Naive thymus-derived CD8-positive, alpha-beta T cell (primary cell): ENCODE measurements at places on chromosomes 1 and 21. TPM values are rescaled to one million over a fixed set of nuclear protein-coding genes. Genes with fewer than 3 reads are reported as not detected.

EPS8L3 gene
- not detected for total RNA-seq

ACTN2 gene
- not detected for total RNA-seq

GRCh38 chr1:218412171-218412570 lies 67.0 kb downstream of the TGFB2 start:
- H3K27me3 ChIP-seq, result no peaks in the 10 kb centered on the region
- H3K4me1 ChIP-seq, result no peaks in the 10 kb centered on the region
- no peak for DNase-seq
- H3K27ac ChIP-seq, result no peak overlapping the region
- no peak overlapping the region for H3K4me3 ChIP-seq
- no peaks in the 10 kb centered on the region for H3K36me3 ChIP-seq

DNA sequence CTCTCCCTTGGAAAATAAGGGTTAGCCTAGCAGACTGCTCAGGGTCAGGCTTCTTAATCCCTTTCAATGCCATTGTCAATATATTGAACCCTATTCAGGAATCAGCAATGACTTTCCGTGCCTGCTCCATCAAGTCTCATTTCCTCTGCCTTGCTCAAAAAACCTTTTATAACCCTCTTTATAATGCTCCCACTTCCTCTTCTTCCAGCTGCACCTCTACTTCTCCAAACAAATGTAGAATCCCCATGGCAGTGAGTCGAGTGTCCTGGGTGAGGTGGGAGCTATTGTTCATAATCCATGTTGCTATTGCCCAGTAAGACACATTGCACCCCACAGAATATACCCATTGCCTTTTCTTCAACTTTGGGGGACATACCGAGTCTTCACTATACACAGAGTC lies 58.6 kb downstream of the OLIG1 start:
- no peak for DNase-seq
- no peaks in the 10 kb centered on the region for H3K36me3 ChIP-seq
- no peak overlapping the region for H3K4me3 ChIP-seq
- H3K27ac ChIP-seq, result no peak overlapping the region
- H3K4me1 ChIP-seq, result no peaks in the 10 kb centered on the region
- H3K27me3 ChIP-seq, result peaks cover 28% of the 10 kb centered on the region

- peak overlapping the region; percentile 96 for H3K27ac ChIP-seq
- H3K4me1 ChIP-seq, result peaks cover 39% of the 10 kb centered on the region
- H3K36me3 ChIP-seq, result no peaks in the 10 kb centered on the region
- H3K27me3 ChIP-seq, result no peaks in the 10 kb centered on the region
- DNase-seq, result no peak
- peak overlapping the region; percentile 81 for H3K4me3 ChIP-seq
Measured at GRCh38 chr21:35227786-35228185, 178.7 kb upstream of the RUNX1 start.

DNA sequence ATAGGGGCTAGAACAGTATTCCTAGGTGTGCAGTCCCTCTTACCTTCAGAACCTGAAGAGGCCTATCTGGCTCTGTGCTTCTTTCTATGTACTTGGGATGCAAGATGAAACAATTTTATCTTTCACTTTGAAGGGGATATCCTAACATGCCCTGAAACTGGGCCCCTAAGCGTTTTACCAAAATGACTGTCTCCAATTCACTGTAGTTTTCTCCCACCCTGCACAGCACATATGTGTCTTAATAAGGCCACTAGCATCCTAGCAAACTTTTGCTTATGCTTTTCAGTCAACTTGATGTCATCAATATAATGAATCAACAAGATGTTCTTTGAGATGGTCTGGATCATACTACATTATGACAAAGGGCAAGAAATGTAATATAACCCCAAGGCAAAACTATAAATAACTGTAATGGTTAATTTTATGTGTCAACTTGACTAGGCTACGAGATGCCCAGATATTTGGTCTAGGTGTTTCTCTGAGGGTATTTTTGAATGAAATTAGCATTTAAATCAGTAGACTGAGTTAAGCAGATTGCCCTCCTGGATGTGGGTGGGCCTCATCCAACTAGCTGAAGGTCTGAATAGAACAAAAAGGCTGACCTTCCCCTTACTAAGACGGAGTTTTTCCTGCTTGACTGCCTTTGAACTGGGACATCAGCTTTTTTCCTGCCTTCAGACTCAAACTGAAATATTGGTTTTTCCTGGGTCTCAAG lies 9.2 kb upstream of the ZSWIM5 start:
- no peak overlapping the region for H3K27ac ChIP-seq
- no peaks in the 10 kb centered on the region for H3K36me3 ChIP-seq
- DNase-seq, result no peak
- H3K4me3 ChIP-seq, result no peak overlapping the region
- H3K4me1 ChIP-seq, result no peaks in the 10 kb centered on the region
- peaks cover 21% of the 10 kb centered on the region for H3K27me3 ChIP-seq

- peaks cover 1% of the 10 kb centered on the region for H3K4me1 ChIP-seq
- no peaks in the 10 kb centered on the region for H3K27me3 ChIP-seq
- no peak for DNase-seq
- no peak overlapping the region for H3K4me3 ChIP-seq
- no peak overlapping the region for H3K27ac ChIP-seq
Measured at GRCh38 chr1:178145605-178146004, 51.7 kb downstream of the RASAL2 start.

GRCh38 chr21:17454315-17455027 lies 58.4 kb upstream of the CXADR start:
- peaks cover 11% of the 10 kb centered on the region for H3K4me1 ChIP-seq
- peak overlapping the region; percentile 43 for H3K27ac ChIP-seq
- no peaks in the 10 kb centered on the region for H3K36me3 ChIP-seq
- H3K4me3 ChIP-seq, result peak overlapping the region; percentile 51

- no peak overlapping the region for H3K27ac ChIP-seq
- H3K4me1 ChIP-seq, result peaks cover 16% of the 10 kb centered on the region
- no peaks in the 10 kb centered on the region for H3K27me3 ChIP-seq
- H3K4me3 ChIP-seq, result no peak overlapping the region
- no peaks in the 10 kb centered on the region for H3K36me3 ChIP-seq
Measured at GRCh38 chr21:42505090-42505726, 8.4 kb upstream of the SLC37A1 start.

GRCh38 chr1:31470794-31471315 lies 57.8 kb downstream of the SERINC2 start:
- no peak for DNase-seq
- no peak overlapping the region for H3K27ac ChIP-seq
- no peak overlapping the region for H3K4me3 ChIP-seq
- peaks cover 12% of the 10 kb centered on the region for H3K27me3 ChIP-seq
- H3K4me1 ChIP-seq, result no peaks in the 10 kb centered on the region
